ENCODE measurements at places on chromosomes 4 and X. TPM values are rescaled to one million over a fixed set of nuclear protein-coding genes. Genes with fewer than 3 reads are reported as not detected.

ZNF827 gene
- 7.6 TPM for total RNA-seq

CT45A10 gene
- not detected for total RNA-seq

SLC10A4 gene
- 0.07 TPM for total RNA-seq

TMEM255A gene
- 0.07 TPM for total RNA-seq

PPEF2 gene
- not detected for total RNA-seq

ARHGAP36 gene
- not detected for total RNA-seq

PDE6B gene
- 0.39 TPM for total RNA-seq
